ENCODE measurements at places on chromosomes 1 and 21. TPM values are rescaled to one million over a fixed set of nuclear protein-coding genes. Genes with fewer than 3 reads are reported as not detected.

The MTMR11 gene
- polyA plus RNA-seq: 2.7 TPM

The HSPB7 gene
- polyA plus RNA-seq: not detected

The HTR6 gene
- polyA plus RNA-seq: not detected

The DMBX1 gene
- not detected for polyA plus RNA-seq

The ZNF683 gene
- 0.34 TPM for polyA plus RNA-seq

The AADACL4 gene
- polyA plus RNA-seq: not detected

The CD101 gene
- polyA plus RNA-seq: 4.0 TPM

Data from Purkinje cell (primary cell).